Stimulated activated CD4-positive, alpha-beta T cell treated with anti-CD3 and anti-CD28 coated beads, Interleukin-12 subunit alpha, Interleukin-12 subunit beta, amount 100 ng/mL, for 4 hours (primary cell): ENCODE measurements at places on chromosomes 3 and 15.

- DNase-seq: no peak
Measured at GRCh38 chr3:139302084-139302800, 41.6 kb upstream of the MRPS22 start.

DNA sequence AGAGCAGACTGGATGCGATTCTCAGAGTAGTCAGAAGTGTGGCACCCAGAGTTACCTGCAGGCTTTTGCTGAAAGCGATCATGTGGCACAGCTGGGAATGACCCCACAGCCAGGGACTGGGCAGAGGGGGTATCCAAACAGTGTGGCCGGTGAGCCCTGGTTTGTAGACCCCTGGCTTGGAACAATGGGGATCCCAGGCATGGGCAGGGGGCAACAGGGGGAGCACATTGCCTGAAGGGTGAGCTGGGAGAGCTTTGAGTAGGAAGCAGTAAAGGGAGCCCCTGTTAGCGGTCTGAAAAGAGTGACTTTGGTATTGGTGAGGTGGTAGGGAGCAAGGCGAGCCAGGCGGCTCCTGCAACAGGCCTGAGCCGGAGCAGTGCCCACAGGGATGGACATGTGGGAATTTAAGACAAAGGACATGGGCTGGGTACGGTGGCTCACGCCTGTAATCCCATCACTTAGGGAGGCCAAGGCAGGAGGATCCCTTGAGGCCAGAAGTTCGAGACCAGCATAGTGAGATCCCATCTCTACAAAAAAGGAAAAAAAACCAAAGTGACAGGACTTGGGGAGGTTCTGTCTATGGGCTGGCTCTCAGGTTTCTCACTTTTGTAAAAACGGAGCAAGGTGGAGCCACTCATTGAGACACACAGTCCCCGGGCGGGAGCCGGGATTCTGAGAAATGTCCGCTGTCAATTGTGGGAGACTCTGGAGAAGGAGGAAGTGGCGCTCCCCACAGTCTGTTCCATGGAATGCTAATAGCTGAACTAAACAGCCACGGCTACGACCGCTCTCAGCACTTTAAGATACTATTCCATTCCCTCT lies 223.8 kb upstream of the LYSMD4 start:
- DNase-seq: no peak

GRCh38 chr3:69579306-69580041 lies 159.8 kb upstream of the MITF start:
- no peak for DNase-seq

DNA sequence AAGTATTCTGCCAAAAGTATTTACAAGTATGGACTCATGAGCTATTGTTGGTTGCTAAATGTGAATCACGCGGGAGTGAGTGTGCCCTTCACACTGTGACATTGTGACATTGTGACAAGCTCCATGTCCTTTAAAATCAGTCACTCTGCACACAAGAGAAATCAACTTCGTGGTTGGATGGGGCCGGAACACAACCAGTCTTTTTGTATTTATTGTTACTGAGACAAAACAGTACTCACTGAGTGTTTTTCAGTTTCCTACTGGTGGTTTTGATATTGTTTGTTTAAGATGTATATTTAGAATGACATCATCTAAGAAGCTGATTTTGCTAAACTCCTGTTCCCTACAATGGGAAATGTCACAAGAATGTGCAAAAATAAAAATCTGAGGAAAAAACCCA lies 30.3 kb downstream of the SYNM start:
- DNase-seq: no peak
